ENCODE measurements at places on chromosomes 3 and 15.

- no peak for DNase-seq
Measured at GRCh38 chr15:42491539-42492225, 741 bp upstream of the ZNF106 start.

DNA sequence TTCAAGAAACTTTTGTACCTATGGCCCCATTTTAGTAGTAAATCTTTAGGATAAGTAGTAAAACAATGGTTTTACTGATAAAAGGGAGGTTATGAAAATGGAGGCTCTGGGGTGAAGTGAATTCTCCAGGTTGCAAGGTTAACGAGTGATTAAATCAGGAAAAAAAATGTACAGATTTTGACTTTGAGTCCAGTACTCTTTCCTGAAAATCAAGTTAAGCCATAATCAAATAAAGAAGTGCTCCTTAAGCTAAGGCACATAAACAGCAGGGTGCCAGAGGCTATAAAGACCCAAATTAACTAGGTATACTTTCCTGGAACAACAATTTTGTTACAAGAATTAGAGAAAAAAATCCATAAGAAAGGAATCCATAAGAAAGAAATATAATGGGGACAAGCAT is 114.7 kb downstream of the DPH6 start:
- no peak for DNase-seq

- no peak for DNase-seq
Measured at GRCh38 chr3:69219101-69219708, 96.8 kb upstream of the LMOD3 start.

DNA sequence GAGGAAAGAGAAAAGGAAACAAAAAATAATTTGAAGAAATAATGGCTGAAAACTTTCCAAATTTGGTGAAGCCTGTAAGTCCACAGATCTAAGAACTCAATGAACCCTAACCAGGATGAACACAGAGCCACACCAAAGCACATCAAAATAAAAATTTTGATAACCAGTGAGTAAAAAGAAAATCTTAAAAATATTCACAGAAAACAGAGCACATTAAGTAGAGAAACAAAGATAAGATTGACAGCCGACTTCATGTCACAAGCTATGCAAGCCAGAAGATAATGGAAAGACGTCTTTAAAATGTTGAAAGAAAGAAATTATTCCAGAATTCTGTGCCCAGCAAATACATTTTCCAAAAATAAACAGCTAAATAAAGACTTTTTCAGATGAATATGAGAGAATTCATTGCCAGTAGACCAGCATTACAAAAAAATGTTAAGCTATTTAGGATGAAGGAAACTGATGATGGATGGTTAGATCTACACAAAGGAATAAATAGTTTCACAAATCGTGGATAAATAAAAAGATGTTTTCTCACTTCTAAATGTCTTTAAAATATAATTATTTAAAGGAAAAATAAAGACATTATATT is 140.2 kb upstream of the SKOR1 start:
- no peak for DNase-seq

GRCh38 chr3:119301662-119302061 is 7.5 kb downstream of the ARHGAP31 start:
- no peak for DNase-seq

DNA sequence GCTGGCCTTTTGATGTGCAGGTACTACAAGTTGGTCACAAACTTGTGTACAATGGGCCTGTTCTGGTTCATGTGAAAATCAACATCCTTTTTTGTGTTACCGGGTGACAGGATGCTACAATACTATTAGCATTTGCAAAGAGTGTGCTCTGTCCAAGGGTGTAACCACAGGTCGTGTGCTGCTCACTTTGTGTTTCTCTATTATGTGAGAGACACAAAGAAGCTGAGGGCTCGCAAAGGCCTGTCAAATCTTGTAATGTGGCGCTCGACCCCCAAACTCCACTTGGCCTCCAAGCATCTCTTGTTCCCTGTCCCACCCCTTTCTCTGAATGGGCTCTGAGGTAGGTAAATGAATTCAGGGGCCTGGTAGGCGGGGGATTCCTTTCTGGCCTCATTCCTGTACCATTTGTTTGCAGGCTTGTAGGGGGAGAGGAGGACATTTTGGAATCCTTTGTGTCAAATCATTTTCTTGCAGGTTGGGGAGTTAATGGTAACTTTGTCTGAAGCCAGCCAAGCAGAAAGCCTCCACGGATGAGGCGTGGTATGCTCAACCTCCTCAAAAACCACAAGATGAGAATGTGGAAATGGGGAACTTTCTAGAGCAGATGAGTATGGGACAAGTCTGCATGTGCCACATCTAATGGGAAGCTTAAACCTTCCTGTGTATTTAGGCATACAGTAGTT is 109.1 kb downstream of the OPA1 start:
- DNase-seq: no peak

DNA sequence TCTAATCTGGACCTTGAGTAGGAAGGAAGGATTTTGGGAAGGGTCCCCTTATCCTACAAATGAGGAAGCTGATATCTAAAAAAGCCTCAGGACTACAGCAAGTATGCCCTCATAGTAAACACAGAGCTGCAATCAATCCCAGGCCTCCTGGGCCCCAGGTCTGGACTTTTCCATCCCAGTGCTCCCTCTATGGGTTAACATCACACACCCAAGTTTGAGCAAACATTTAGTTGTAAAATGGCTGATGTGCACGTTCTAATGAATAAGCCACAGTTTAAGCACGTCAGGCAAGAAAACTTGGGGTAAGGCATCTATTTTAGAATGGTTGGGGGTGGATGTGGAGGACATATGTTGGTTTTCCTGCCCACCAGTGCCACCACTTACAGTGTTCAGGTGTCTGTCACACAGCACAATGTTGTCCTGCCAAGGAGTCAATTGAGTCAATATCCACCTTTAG is 44.3 kb upstream of the UBE2E1 start:
- no peak for DNase-seq

GRCh38 chr3:10437272-10437994 is 68.0 kb downstream of the ATP2B2 start:
- DNase-seq: peak; percentile 34

DNA sequence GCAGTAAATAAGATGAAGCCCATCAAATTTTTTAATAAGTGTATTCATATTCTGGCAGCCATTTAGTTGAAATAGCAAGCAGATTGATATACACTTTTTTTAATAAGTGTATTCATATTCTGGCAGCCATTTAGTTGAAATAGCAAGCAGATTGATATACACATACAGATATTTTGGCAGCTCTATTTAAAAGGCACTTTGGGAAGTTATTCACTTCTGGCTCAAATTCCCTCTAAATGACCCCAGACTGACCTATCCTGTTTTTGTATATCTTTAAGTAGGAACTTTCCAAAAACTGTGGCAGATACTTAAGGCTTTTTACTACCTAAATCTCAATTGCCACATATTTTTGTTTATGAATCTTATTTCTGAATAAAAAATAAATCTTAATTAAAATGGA is 122.3 kb downstream of the PLD1 start:
- DNase-seq: no peak

GRCh38 chr3:193872265-193872753 is 263.6 kb upstream of the HES1 start:
- DNase-seq: no peak

GRCh38 chr3:190504354-190505125 is 9.3 kb upstream of the IL1RAP start:
- no peak for DNase-seq

- DNase-seq: peak; percentile 31
Measured at GRCh38 chr15:78808550-78808949, 2.7 kb downstream of the ADAMTS7 start.

DNA sequence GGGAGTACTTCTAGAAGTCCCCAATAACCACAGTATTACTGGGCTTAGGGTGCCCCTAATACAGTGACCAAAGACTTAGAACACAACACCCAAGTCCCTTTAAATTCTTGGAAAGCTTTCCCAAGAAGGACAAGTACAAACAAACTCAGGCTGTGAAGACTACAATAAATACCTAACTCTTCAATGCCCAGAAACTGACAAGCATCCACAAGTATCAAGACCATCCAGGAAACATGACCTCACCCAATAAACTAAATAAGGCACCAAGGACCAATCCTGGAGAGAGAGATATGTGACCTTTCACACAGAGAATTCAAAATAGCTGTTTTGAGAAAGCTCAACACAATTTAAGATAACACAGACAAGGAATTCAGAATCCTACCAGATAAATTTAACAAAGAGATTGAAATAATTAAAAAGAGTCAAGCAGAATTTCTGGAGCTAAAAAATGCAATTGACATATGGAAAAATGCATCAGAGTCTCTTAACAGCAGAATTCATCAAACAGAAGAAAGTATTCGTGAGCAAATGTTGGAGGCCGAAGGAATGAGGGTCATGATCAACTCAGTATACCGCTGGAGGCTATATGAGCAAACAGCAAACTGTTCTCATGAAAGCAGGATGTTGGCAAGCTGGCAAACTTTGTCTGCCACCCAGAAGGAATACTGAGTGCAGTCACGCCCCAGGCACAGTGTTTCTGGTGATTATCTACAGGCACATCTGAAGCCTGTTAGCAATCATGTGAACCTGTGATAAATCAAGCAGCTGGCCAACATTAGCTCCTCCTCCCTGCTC is 87.0 kb upstream of the NECTIN3 start:
- no peak for DNase-seq

- DNase-seq: no peak
Measured at GRCh38 chr15:39908186-39908585, 11.9 kb downstream of the GPR176 start.

DNA sequence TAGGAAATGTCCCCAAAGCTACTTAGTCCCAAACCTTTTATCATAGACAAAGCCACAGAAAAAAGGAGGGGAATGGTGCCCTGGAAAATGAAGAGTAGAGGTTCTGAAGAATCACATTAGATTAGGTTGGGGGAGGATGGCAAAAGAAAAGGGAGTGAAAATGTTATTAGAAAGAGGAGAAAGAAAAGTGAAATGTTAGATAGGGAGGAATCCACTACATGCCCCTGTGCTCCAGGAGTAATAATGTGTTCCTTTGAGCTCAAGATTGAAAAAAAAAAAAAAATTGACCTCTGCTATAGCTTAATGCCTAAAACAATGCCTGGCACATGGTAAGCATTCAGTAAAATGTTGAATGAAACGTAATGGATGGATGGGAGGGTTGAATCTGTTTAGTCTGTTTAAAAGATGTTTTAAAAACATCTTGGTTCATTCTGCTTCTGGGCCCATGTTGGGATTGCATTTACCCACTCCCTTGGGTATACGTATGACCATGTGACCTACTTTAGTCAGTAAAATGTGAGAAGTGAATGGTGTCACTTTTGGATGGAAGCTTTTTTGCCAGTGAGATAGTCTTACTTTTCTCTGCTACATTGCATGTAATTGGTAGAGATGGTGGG is 19.0 kb downstream of the MAPK6 start:
- DNase-seq: no peak

GRCh38 chr3:149145974-149146373 is 16.5 kb downstream of the HPS3 start:
- peak; percentile 31 for DNase-seq

DNA sequence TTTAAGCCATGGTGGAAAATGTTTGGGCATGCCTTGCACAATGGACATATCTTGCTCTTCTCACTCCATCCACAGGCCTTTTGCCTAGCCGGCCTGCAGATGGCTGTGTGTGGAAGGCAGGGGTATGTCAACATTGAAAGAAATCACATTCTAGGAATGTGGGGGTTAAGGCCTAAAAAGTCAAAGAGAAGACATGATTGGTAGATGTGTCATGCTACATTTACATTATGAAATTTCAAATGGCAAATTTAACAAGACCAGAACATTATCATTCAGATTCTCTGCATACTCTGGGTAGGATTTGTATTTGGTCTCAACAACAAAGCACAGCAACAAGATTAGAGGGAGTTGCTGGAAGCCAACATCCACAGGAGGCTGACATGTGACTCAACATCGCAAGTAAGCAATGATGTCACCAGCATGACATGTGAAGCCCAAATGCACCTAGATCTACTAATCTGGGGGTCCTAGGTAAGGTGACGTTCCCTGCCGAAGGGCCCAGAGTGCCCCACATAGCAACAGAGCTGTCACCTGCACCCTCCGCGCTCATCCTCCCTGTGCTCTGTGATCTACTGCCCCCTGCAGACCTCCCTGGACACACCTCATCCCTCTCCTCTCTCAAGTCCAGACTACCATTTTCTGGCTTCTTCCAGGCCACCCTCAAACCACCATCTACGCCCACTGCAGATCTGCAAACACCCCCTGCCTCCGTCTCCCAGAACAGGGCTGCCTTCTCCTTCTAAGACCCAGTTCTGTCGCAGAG is 39.4 kb downstream of the CLDN18 start:
- DNase-seq: no peak

- DNase-seq: no peak
Measured at GRCh38 chr3:25581335-25581734, 83.4 kb downstream of the TOP2B start.

DNA sequence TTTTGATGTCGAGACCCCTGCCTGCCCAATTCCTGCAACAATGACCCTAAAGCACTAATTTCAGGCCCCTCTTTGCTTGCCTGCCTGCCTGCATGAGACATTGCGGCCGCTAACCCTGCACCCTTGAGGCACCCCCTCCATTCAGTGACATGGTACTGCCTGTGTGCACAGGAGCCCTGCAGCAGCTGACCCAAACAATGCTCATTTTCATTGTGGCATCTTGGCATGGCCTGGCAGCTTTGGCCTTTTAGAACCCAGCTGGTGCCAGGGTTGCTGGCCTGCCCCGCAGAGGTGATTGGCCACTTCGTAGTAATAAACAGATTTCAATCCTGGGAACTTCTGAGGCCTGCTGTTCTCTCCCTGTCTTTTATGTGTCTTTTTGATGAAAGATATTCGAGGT is 33.8 kb downstream of the SLCO3A1 start:
- no peak for DNase-seq

GRCh38 chr3:187016639-187017345 is 86.5 kb downstream of the ST6GAL1 start:
- no peak for DNase-seq

- DNase-seq: no peak
Measured at GRCh38 chr15:63338170-63338569, 43.5 kb downstream of the CA12 start.

DNA sequence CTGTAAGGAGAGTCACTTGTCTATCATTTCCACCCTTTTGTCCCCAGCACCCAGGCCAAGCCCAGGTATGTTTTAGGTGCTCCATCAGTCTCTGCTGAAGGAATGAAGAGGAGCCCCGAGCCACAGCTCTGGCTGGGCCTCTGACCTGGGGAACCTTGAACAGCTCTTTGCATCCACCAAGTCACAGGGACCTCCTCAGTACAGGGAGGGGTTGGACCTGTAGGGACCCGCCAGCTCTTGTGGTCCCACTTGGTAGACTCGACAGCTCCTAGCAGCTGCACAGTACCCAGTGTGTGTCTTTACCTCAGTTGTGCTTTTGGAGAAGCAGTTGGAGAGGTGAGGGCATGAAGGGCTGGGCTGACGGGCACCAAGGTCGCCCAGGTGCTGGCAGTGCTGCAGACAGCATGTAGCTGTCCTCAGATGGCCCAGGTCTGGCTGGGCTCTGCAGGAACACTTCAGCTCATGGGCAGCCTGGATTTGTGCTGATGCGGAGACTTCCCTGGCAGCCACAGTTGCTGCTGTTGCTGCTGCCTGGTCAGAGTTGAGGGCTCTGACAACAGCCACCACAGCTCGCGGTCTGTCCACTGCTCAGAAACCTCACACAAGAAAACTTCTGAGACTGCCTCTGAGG is 123.6 kb downstream of the CACNA1D start:
- no peak for DNase-seq
